ENCODE measurements at places on chromosomes 16 and 17.
A peak's percentile ranks its signal among the peaks of the same experiment; 100 is the strongest.

DNA sequence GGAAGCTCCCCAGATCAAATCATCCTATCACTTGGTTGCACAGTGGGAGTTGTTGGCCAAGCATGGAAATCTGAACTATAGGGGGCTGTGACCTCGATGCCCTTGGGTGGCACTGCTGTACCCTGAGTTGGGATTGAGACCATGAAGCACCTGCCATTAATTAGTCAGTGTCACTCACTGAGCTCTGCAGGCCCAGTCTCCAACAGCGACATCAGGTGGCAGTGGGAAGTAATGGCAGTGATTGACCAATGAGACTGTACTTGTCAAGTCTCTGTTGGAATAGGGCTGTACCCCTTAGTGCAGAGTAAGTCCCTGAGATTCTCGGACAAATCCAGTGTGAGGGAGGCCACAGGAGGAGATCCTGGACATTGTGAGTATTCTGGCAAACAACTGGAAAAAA lies 118.0 kb upstream of the RPL38 start:
- no peak for DNase-seq

DNA sequence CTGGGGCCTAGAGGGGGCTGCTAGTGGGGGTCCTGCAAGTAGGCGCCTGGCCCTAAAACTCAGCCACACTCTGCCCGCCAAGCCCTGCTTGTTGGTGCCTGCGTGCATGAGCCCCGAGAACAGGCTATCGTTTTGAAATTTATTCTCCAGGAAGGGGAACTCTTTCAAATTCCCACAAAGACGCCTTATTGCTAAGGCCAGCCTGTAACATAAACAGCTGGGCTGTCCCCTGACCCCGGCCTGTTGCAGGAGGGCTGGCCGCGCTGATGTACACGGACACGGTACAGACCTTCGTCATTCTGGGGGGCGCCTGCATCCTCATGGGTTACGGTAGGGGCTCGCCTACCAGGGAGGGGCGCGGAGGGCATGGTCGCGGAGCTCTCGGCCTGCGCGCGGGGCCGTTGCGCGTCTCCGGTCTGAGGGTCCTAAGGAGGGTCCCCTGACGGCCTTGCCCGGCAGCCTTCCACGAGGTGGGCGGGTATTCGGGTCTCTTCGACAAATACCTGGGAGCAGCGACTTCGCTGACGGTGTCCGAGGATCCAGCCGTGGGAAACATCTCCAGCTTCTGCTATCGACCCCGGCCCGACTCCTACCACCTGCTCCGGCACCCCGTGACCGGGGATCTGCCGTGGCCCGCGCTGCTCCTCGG lies 4.3 kb downstream of the SLC5A2 start:
- DNase-seq: no peak

GRCh38 chr17:58527306-58527705 lies 12.9 kb upstream of the MTMR4 start:
- no peak for DNase-seq

GRCh38 chr16:19431636-19432340 lies 14.1 kb downstream of the TMC5 start:
- no peak for DNase-seq

DNA sequence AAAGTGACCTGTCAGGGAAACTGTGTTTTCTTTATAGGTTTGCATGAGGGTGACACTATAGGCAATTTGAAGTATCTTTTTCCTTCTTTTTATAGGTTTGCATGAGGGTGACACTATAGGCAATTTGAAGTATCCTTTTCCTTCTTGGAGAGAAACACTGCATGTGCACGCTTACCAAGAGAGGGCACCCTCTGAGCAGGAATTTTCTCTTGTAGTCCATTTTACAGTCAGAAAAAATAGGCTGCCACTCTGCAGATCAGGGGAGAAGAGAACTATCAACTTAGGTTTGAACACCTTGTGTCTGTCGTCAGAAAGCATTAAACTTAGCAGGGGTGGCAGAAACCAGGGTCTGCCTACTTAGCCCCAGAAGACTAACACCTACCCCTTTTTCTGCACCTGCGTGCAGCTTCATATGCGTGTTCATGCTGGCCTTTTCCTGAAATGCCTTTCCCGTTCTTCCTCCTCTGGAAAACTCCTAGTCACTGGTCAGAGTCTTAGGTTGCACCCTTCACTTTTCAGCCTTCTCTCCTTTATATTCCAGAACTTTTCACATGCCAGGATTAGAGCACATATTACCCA lies 16.4 kb upstream of the SMIM36 start:
- DNase-seq: peak; percentile 87

- DNase-seq: no peak
Observed at GRCh38 chr16:3788711-3789374, 71.5 kb upstream of the TRAP1 start.

DNA sequence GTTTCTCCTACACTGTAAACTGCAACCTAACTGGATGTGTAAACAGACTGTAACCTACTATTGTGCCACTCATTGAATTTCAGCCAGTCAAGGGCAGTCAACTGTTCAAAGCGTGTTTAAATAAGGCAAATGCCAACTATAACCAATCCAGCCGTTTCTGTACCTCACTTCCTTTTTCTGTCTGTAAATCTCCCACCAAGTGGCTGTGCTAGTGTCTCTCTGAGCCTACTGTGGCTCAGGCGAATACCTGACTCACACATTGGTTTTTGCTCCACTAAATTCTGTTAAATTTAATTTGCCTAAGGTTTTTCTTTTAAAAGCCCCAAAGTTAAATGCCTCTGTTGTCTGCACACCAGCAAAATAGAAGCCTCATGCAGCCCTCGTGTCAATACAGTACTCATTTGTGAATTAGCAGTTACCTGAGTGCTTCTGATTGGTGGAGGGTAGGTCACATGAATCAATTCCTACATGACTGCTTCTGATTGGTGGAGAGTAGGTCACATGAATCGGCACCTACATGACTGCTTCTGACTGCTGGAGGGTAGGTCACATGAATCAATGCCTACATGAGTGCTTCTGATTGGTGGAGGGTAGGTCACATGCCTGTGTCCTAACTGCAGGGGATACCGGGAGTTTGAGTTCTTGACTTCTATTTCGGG lies 31.1 kb upstream of the CCR7 start:
- DNase-seq: peak; percentile 7

GRCh38 chr16:70577256-70577698 lies 53.7 kb downstream of the SF3B3 start:
- DNase-seq: no peak

DNA sequence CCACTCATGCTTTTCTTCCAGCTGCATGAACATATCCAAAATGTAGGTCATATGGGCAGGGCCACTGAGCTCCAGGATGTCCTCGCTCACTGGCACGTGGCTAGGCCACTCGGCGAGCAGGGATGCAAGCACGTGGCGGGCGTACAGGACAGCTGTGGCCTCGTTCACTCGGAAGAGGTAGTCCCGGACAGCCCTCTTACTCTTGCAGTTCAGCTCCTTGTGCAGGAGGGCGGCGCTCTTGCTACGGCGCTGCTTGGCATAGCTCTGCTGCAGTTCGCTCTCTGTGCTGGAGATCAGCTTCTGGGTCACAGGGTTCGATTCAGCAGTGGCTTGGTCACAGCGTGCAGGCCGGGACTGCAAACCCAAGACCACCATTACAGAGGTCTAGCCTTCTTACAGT lies 53.1 kb upstream of the ATP2A3 start:
- no peak for DNase-seq

DNA sequence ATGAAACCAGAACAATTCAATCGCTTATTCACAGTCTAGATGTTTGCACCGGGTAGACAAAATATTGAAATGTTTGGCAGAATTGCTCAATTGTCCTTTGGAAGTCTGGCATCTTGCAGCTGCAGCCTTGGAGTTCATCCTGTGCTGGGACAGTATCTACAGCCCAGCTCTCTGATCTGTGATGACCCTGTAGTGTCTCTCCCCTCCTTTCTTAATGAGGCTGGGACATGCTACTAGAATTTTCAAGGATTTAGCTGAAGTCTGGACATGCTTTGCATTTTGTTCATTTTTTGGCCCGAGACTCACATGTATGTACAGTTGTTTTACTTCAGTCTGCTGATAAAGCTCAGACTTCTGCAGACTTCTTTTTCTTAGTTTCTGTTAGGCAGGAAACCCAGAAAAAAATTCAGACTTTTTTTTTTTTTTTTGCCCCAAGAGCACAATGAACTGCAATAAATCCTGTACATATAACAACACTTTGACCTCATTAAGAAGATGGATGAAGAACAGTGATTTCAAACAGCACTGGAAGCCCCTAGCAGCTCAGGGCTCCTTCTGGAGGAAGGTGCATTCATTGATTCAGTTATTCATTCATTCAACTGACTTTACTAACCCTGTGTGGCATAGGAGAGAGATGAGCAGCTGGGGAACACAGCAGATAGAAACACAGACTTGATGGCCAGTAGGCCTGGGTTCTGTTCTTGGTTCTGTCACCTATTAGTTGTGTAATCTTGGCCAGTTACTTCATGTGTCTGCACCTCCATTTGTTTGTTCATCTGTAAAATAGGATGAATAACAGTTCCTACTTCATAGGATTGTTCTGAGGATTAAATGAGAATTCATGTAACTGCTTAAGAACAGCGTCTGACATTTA lies 210.0 kb downstream of the MAP2K4 start:
- no peak for DNase-seq

GRCh38 chr16:67748834-67749233 lies 29.7 kb upstream of the GFOD2 start:
- DNase-seq: no peak

DNA sequence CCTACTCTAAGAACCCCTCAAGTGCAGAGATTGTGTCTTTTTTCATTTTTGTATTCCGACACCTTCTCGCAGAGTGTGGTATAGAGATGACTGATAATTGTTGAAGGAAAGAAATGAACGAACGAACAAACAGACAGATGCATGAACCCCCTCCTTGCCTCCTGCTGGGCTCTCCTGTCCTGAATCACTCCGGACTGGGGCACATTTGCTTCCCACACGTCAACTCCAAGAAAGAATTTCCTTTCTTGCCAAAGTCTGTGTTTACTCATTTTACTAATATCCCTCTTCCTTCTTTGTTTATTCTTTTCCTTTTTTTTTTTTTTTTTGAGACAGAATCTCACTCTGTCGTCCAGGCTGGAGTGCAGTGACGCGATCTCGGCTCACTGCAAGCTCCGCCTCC lies 37.5 kb upstream of the BHLHA9 start:
- DNase-seq: no peak

- DNase-seq: no peak
Observed at GRCh38 chr16:77825196-77825595, 36.8 kb downstream of the VAT1L start.

GRCh38 chr16:80298676-80299075 lies 242.1 kb upstream of the DYNLRB2 start:
- DNase-seq: no peak

- DNase-seq: no peak
Observed at GRCh38 chr17:915538-916201, 63.9 kb downstream of the NXN start.

DNA sequence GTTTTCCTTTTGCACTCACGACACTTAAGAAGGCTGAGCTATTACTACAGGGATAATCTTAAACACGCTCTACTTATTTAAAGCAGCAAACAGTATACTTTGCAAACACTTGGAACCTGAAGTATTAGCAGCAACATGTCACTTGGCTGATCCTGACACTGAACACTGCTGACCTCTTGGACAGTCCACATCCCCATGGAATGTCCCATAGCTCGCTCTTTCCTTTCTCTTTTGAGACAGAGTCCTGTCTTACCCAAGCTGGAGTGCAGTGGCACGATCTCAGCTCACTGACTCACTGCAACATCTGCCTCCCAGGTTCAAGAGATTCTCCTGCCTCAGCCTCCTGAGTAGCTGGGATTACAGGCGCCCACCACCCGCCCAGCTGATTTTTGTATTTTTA lies 26.4 kb downstream of the SMYD4 start:
- no peak for DNase-seq

GRCh38 chr17:39652587-39653315 lies 12.4 kb upstream of the TCAP start:
- no peak for DNase-seq

DNA sequence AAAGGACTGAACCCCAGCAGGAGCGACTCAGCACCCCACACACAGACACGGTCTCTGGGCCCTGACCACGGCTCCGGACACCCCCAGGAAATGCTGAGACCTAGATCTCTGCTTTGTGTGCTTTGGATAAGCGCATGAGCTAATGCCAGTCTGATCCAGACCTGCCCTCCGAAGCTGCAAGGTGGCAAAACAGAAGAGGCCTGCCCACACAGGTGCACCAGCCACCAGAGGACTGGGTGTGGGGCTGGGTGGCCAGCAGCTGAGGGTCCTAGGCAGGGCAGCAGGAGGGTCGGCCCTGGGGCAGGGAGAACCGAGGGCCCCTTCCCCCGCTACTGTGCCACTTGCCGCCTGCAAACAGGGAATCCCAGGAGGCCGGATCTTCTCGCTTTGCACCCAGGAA lies 30.7 kb upstream of the EIF1 start:
- no peak for DNase-seq

DNA sequence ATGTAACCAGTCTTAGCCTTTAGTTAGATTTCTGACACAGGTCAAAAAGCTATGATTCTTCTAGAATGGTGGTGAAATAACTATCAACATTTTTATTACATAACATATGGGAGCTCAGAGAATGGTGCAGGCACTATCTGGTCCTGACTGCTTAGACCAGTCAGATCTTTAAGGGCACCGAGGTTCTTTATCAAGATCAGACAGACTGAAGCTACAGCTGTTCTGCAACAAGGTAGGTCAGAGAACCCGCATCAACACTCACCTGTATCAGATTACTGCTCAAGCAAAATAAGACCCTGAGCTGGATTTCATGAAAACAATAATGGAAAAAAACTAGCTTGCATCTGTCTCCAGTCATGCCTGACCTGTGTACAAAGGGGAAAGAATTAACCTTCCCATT lies 160.4 kb downstream of the KCNJ2 start:
- DNase-seq: peak; percentile 76

DNA sequence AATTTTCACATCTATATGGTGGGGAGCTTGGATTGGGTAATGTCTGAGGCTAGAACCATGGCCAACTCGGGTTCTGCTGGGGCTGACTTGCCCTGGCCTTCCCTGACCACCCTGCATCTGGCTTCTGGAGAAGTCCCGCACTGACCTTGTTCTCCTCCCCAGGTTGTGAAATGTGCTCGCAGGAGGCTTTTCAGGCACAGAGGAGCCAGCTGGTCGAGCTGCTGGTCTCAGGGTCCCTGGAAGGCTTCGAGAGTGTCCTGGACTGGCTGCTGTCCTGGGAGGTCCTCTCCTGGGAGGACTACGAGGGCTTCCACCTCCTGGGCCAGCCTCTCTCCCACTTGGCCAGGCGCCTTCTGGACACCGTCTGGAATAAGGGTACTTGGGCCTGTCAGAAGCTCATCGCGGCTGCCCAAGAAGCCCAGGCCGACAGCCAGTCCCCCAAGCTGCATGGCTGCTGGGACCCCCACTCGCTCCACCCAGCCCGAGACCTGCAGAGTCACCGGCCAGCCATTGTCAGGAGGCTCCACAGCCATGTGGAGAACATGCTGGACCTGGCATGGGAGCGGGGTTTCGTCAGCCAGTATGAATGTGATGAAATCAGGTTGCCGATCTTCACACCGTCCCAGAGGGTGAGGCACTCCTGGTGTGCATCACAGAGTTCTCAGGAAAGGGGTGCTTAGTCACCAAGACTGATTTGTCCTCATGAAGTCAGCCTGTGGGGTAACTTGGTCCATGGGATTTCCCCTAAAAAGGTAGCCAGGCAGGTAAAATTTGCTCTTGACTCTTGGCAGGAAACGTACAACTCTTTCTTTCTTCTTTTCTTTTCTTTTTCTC lies 6.1 kb downstream of the NOD2 start:
- DNase-seq: no peak
